NCI-H1436 (cell line): ENCODE measurements at places on chromosomes 7 and 10.
A peak's percentile ranks its signal among the peaks of the same experiment; 100 is the strongest.

DNA sequence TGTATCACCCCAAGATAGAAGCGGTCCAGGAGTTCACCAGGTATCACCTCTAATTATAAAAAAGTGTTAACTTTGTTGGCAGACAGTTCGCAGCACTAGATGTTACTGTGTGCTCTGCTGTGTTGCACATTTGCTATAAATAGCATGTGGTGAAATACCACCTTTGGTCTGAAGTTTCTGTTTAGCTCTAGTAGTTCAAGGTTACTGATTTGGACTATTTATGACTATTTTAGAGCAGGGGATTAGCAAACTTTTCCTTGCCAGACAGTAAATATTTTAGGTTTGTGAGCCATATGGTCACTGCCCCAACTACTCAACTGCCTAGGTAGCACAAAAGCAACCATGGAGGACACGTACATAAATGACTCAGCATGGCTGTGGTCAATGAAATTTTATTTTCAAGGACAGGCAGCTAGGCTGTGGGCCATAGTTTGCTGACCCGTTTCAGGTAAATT lies 16.5 kb downstream of the DENND10 start:
- DNase-seq, result no peak

- DNase-seq, result no peak
Measured at GRCh38 chr10:96616961-96617360, 30.1 kb upstream of the TM9SF3 start.

GRCh38 chr7:74101061-74101681 lies 17.6 kb downstream of the LIMK1 start:
- DNase-seq, result peak; percentile 82

- DNase-seq, result no peak
Measured at GRCh38 chr10:125118011-125118611, 42.3 kb downstream of the CTBP2 start.

DNA sequence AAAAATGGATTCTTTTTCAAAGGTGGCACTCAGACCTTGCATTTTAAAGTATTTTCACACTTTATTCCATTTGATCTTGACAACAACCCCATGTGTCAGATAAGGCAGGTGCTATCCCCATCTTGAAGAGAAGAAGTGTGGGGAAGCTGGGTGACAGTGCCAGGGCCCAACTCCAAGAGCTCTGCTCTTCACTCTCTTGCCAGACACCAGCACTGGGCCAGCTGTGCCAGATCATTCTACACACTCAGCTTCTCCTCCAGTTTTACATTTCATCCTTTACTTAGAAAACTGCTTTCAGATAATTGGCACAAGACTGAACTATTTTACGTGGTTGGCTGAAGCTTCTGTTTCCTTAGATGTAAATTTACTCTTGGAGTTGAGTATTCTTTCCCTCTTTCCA lies 64.4 kb downstream of the ENO4 start:
- DNase-seq, result no peak

DNA sequence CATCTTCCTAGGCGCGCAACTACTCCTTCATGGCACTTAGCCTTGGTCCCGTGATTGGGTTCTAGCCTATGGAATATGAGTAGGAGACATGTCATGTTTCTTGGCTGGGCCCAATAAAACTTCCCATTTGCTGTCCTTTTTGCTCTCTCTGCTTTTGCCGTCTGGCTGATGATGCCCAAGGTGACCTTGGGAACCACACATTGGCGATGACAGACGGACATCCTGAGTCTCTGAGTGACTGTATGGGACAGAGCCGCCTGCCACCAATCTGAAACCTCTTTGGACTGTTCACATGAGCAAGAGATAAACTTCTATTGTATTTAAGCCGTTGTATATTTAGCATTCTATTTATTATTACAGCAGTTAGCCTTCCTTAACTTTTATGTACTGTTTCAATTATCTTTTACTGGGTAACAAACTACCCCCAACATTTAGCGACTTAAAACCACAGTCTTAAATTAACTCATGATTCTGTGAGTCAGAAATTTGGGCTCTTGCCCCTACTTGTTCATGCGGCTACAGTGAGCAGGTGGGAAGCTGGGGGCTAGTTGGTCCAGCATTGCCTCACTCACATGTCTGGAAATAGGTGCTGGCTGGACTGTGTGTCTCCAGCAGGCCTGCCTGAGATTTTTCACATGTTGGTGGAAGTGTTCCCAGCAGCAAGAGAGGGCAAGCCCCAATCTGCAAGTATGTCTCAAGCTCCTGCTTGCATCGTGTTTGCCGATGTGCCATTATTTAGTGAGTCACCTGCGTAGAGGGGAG lies 71.7 kb downstream of the NOD1 start:
- DNase-seq, result no peak

DNA sequence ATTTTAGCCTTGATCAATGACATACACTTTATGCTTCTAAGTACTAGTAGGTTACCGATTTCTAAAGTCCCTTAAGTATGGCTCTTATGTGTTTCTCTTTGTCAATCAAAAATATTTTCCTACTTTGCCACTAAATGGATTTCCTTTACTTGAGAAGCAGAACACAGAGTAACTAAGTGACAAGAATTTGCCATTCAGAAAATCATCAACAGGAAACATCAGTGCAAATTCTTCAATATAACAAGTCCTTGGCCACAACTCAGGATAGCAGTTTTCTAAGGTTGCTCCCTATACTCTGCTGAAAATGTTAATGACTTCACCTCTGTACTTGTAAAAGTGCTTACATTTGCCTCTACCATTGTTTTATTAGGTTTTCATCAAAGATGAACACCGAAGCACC lies 239.6 kb upstream of the SLC26A5 start:
- DNase-seq, result no peak

- DNase-seq, result no peak
Measured at GRCh38 chr10:132536241-132536876, 1.2 kb upstream of the INPP5A start.

DNA sequence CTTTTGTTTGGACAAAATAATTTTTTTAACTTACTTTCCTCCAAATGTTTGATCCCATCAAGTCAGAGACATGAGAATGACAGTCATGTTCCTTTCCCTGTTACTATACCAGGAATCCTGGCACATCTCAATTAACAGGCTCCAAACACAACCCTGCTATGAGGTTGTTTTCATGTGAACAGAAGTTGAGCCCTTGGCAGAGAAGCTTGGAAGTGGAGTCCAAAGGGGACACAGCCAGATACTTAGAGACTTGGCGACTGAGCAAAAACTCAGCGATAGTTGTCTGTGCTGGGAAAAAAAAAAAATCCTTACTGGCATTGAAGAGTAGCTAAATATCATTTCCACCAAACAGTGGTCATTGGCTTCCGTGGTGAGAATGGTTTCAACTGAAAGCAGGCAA lies 12.8 kb downstream of the TUBAL3 start:
- no peak for DNase-seq

GRCh38 chr7:71472962-71473361 lies 341.0 kb downstream of the GALNT17 start:
- no peak for DNase-seq

DNA sequence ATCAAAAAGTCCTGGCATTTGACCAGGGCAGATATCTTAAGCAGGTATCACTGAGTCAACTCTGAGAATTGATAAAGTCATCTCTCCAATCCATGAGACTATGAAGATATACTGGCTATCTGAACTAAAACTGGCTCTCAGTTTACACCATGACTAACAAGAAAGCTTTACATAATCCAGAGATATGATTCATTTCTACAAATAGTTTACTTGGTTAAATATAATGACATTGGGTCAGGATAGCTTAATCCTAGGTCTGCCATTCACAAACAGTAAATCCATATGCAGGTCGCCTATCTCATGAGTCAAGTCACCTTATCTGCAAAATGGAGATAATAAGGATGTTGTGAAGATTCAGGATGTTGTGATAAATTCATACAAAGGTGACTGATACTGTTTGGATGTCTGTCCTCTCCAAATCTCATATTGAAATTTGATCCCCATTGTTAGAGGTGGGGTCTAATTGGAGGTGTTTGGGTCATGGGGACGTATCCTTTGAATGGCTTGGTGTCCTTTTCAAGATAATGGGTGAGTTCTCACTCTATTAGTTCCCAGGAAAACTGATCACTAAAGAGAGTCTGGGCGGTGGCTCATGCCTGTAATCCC lies 117.4 kb downstream of the JMJD1C start:
- DNase-seq, result no peak

- no peak for DNase-seq
Measured at GRCh38 chr10:126729314-126729870, 58.9 kb upstream of the C10orf90 start.

- no peak for DNase-seq
Measured at GRCh38 chr7:77903597-77903996, 105.0 kb downstream of the PHTF2 start.

DNA sequence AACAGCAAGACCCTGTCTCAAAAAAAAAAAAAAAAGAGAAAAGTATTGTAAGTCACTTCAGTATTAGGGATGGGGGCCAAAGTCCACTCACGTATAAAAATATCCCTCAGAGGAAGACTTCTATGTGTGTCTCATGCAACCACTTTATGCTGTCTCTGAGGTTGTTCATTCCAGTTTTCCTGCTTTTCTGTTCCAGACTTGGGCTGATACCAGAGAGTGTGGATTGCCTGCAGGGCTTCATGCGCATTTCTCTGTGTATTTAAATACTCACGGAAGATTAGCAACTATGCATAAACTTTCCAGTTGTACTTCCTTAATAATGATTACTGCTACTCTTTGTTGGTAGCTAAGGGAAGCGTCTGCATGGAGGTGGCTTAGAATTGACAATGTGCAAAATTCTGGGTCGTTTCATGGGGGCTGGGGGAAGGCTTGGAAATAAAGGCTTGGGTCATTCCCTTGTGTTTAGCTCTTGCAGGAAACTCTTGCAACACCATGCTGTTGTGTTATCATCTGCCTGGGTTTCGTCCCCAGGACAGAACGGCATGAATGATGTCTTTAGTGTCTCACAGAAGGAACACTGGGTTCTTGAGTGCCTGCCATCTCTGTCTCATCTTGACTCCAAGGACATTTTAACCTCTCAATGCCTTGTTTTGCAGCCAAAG lies 54.1 kb downstream of the KIAA1217 start:
- DNase-seq, result no peak

GRCh38 chr7:5519515-5519928 lies 95.9 kb upstream of the TNRC18 start:
- no peak for DNase-seq

DNA sequence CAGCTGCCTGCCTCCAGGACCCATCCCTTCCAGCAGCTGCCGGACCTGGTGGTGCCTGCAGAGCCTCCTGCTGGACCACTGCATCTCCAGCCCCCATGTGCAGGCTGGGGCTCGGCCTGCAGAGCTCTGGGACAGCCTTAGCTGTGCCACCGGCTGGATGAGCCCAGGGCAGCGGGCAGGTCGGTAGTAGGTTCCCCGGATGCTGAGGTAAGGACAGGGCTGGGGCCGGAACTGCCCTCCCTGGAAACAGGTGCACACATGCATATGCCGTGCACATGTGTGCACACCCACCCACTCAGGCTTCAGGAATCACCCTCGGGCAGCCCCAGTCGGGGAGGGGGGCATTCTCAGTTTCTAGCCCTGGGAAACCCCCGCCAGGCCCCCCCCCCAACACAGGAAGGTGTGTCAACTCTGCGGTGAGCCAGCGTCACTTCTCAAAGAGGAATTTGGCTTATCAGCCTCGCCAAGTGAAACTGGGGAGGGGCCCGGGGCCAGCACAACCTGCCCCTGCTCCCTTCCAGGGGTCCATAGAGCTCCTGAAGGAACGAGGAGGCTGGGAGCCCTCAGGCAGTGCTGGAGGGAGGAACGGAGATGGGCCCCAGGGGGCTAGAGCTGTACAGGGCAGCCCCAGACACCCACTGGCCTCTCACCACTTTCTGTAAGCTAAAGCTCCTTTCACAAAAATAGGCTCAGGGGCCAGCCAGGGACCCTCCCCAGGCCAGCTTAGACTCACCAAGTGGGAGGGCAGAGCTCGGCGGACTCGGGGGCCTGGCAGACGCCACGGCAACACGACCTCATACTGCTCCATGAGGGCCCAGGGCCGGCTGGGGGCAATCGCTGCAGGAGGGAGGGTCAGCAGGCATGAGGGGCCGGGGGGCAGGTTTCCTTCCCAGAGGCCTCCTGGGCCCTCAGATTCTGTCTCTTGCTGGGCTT lies 1.7 kb downstream of the ADAM8 start:
- DNase-seq, result no peak

DNA sequence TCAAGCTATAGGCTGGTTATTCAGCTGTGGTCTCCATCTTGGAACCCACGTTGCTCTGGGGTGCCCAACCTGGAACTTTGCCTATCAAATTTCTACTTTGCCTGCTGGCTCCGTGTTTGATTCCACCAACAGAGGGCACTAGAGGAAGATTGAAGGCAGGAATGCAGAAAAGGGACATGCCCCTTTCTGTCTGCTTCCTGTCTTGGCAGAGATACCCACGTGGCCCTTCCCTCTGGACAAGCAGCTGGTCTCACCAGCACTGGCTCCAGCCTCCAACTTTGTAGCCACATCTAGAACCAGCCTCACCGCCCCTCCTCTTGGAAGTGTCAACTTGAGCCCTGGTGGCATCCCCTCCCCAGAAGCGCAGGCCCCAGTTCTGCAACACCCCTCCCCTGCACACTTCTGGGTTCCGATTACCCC lies 52.1 kb upstream of the ZNF438 start:
- DNase-seq, result peak; percentile 28

DNA sequence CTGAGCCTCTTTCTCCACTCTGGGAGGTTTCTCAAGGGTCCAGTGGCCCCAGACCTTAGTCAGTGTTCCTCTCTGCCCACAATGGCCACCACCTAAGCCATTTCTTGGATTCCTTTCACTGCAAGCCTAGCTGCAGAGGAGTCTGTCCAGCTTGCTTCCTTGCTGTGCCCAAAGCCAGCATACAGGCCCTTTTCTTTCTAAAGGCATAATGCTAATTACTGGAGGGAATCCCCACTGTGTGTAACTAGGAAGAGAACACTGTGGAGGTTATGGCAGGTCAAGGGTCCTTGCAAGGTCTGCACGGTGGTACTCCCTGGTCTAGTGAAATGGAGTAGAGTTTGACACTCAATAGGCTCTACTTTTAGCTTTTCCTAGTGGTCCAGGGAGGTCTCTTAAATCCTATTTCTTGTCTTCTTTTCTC lies 70.4 kb upstream of the CC2D2B start:
- DNase-seq, result no peak
